ENCODE measurements at places on chromosomes 11 and 22. TPM values are rescaled to one million over a fixed set of nuclear protein-coding genes. Genes with fewer than 3 reads are reported as not detected.

DNA sequence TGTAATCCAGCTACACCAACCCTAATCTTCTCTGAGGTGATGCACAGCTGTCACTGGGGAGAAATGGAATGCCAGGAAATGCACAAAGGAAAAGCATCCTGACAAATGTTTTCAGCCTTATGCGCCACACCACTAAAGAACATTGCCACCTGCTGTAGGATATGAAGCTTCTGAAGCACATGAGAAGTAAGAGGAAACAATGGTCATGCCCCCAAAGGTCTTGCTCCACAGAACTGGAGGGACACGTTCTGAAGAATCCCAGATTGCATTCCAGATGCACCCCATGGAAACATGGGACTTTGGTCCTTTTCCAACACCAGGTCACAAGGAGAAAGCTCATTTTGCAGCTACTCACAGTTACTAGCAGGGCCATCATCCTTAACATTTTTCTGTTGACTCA, 48.7 kb upstream of the ZBED5 start:
- no peak for DNase-seq

GRCh38 chr11:1181853-1182535, 24.2 kb downstream of the MUC5AC start:
- no peak for DNase-seq

GRCh38 chr11:441418-442274, at the start of gene ANO9:
TSS of gene ANO9 (minus strand) at chr11:442011. CDS start at chr11:441926, 85 bp downstream.
- peak; percentile 43 for DNase-seq

- no peak for DNase-seq
These were observed 9.2 kb downstream of the MYO18B start for GRCh38 chr22:25751174-25751581.

DNA sequence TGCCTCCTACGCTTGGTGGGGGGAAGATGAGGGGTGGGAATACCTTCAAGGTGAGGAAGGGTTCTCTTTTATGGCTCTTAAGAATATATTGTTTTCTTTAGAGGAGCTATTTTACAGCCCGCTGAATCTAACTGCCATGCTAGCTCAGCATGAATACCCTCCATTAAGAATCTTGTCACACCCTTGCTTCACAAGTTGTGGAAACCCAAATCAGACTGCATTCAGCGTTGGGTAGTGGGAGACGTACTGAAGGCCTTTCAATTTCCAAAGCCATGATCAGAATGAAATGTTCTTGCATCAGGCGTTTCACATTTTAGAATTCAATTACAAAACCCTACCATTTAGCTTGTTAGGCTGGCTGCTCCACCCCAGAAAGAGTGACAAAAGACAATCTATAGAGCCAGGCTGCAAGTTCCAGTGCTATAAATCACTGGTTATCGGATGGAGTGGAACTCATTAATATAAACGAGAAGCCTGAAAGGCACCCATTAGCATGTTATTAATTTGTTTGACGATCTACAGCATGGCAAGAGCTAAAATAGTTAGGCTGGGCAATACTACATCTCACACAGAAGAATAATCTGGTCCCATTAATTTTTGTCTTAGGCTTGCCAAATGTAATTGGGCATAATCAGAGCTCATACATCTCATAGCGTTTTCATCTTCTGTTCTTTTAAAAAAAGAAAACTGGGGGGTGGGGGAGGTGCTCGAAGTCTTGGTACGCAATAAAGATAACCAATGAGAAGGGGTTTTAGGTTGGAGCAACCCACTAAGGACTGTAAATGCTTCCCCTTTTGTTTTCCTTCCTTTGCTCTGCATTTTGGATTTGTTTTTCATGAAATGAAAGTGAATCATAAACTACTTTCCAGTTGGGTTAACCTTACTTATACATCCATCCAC, 57.5 kb downstream of the ABTB2 start:
- no peak for DNase-seq

DNA sequence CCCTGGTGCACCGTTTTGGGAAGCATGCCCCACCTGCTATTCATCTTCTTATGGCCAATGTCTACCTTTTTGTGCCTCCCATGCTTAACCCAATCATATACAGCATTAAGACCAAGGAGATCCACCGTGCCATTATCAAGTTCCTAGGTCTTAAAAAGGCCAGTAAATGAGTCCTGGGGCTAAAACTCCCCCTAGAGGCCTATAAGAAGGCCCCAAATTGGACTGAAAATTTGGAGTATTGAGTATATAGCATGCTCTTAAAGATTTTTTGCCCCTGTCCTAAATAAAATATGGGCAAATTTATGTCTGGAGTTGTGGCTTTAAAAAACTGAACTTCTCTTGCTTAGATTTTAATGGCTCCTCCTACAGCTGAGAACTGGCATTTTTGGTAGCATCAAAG, 6.6 kb downstream of the OR51M1 start:
- DNase-seq: no peak

GRCh38 chr11:13082588-13082987, 73.5 kb downstream of the RASSF10 start:
- DNase-seq: no peak

DNA sequence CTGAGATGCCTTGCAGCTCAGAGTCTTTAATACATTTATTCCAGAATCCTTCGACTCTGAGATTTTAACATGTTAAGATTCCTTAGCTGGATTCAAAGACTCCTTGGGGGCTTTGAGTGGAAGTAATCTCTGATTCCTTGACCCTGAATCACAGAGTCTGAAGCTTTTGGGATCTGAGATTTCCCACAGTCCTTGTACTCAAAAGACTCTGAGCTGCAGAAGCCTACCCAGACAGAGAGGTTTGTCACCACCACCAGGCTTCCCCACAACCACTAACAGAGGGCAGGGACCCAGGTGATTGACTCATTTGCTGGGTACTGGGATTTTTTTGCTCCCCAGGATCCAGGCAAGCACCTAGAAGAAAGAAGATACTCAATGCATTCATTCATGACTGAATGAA, 1.4 kb upstream of the SERPINH1 start:
- no peak for DNase-seq

DNA sequence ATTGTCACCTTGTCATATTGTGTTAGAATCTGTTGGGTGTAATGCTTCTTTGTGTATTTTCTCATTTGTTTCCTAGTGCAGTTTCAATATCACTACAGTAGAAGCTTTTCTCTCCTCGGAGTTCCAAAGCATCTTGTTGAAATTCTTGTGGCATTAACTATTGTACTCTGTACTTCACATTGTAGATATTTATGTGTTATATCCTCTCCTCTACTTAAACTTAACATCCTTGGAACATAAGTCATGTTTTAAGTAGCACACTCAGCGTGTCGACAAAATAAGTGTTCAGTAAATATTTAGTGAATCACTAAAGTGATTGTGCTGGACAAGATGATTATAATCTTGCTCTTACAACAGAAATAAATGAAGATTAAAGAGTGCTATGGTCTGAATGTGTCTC, 201.7 kb downstream of the ARHGAP42 start:
- no peak for DNase-seq

DNA sequence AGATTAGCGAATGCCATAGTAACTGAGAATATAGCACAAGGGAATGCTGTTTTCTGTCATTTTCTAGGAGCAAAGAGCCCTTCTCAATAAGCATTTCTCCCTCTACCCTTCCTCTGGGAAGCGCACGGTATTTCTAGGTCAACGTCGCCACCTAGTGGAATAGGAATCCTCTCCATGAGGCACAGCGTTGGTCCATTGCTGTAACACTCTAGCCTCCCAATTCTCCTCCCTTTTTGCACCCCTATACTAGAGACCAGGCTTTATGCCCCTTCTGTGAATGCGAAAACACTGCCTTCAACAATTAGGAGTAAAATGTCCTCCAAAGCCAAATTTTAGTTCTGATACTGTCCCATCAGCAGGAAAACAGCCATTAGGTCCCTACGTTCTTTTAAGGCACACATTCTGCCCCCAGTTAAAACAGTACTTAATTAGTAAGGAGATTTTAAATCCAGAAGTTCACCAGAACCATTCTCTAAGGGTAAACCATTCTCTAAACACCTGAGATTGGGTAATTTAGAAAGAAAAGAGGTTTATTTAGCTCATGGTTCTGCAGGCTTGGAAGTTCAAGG, 12.8 kb upstream of the HYLS1 start:
- DNase-seq: peak; percentile 41

GRCh38 chr11:66287889-66288670, 863 bp downstream of the YIF1A start:
- DNase-seq: no peak

DNA sequence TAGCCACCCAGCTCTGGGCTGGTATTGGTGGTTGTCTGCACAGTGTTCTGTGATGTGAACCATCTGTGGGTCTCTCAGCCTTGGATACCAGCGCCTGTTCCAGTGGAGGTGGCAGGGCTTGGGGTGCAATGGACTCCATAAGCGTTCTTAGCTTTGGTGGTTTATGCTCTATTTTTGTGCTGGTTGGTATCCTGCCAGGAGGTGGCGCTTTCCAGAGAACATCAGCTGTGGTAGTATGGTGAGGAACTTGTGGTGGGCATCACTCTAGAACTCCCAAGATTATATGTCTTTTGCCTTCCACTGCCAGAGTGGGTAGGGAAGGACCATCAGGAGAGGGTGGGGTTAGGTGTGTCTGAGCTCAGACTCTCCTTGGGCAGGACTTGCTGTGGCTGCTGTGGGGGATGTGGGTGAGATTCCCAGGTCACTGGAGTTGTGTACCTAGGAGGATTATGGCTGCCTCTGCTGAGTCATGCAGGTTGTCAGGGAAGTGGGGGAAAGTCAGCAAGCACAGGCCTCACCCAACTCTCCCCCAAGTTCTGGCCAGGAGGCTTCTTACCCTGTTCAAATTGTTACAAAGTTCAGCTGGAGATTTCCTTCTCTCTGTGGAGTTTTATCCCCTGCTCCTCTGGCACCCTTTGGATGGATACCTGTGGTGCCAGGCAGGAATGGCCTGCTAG, 47.2 kb downstream of the MRGPRX2 start:
- no peak for DNase-seq

The CDC45 gene
- 0.62 TPM for total RNA-seq

The MYO18B gene
- total RNA-seq: 114 TPM

The TEAD1 gene
- total RNA-seq: 107 TPM

The SCGB2A2 gene
- not detected for total RNA-seq

The FZD4 gene
- total RNA-seq: 26.9 TPM

The INPP5J gene
- total RNA-seq: 15.4 TPM

All from Right ventricle myocardium superior (tissue), 1 donor.